ENCODE measurements at places on chromosomes 2 and 18.

GRCh38 chr2:189952536-189953109 is 109.9 kb downstream of the MSTN start:
- DNase-seq, result no peak

- DNase-seq, result no peak
Observed at GRCh38 chr2:33380001-33380609, 96.3 kb upstream of the RASGRP3 start.

DNA sequence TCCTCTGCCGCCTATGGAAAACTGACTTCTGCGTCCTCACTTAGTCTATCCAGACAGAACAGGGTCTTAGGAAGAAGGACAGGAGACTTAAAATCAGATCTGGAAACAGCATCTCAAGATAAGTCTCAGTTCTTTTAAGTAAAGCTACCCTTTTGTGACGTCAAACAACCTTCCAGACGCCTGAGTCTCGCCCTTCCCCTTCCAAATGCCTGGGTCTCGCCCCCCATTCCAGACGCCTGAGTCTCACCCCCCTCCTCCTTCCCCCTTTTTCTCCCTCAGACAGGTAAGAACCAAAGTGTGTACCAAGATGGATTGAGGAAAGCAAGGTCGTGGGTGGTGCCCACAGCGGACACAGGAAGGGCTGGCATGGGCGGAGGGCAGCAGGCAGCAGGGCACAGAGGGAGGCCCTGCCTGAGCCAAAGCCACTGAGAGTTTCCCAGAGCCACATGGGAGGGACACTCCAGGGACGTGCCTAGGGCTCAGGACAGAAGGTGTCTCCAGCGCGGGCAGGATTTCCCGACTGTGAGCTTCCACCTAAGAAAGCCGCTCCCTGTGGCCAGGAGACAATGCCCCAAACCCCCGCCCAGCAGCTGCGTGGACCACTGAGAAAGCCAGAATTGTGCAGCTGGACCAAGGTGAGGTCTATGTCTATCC is 51.3 kb downstream of the ANKMY1 start:
- no peak for DNase-seq

- DNase-seq, result no peak
Observed at GRCh38 chr2:143645921-143646645, 516.9 kb downstream of the ARHGAP15 start.

DNA sequence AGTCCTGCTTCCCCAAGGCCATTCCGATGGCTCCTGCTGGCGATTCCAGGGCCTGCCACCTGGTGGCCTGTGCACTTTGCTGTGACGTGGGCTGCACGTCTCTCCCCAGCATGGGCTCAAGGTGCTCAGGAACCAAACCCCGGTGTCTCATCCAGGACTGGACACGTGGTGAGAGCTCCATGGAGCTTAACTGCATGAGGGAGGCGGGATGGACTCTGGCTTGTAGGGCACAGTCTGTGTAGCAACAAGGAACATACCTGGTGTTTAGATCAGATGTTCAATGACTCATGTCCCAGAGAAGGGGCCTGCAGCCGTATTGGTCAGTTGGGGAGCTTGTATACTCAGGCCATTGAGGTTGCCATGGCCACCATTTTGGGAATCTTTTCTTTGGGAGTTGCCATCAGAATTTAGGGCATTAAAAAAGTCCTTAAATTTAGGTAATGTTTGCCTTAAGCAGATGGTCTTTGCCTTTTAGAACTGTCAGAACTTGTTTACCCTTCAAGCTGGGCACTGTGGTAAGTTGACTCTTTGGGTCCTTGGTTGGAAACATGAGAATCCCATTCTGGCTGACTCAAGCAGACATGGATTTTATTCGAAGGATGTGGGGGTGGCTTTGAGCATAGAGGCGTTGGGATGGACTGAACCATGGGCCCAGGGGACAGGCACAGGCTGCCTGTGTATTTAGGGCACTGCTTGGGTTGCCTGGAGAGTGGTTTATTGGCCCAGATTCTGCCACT is 21.0 kb downstream of the AGAP1 start:
- peak; percentile 34 for DNase-seq

GRCh38 chr2:128695646-128696220 is 377.1 kb upstream of the HS6ST1 start:
- DNase-seq, result no peak

Measured in LHCN-M2 (cell line).